NCI-H146 (cell line): ENCODE measurements at places on chromosomes 2 and 18.

GRCh38 chr2:20676353-20677215 lies 9.6 kb downstream of the GDF7 start:
- DNase-seq = no peak

GRCh38 chr2:67726416-67726815 lies 329.3 kb downstream of the ETAA1 start:
- no peak for DNase-seq

DNA sequence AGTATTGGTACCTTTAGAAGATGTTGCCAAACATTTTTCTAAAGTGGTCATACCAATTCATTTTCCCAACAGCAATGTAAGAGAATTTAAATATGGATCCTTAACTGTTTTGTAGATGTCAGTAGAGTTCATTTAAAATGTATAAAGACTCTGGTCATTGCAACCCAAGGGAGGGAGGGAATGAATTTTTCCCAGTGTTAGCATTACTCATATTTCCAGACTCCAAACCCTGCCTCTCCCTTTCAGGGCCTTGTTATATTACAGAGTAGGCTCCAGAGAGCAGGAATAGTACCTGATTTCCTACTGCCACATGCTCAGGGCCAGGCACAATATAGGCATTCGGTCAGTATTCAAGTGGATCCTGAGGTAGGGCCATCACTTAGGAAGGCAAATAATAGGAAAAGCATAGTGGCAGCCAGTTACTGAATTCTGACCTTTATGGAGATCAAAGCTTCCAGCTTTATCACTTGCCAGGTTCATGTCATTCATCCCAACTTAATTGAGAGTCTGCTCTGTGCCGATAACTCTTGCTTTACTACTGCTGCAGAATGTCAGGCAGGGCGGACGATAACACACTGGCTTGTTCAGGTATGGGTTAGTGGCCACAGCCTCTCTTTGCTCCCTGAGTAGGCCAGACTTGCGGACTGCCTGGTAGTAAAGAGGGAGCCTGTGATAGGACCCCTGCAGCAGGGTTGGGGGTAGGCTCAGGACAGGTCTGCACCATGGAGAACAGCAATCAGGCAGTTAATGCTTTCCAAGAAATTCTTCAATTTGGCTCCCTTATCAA lies 75.3 kb downstream of the OSBPL6 start:
- DNase-seq = no peak

GRCh38 chr18:10495936-10496335 lies 29.9 kb upstream of the NAPG start:
- DNase-seq = no peak

- DNase-seq = no peak
These were observed 273.1 kb downstream of the DLGAP1 start for GRCh38 chr18:4181882-4182568.

DNA sequence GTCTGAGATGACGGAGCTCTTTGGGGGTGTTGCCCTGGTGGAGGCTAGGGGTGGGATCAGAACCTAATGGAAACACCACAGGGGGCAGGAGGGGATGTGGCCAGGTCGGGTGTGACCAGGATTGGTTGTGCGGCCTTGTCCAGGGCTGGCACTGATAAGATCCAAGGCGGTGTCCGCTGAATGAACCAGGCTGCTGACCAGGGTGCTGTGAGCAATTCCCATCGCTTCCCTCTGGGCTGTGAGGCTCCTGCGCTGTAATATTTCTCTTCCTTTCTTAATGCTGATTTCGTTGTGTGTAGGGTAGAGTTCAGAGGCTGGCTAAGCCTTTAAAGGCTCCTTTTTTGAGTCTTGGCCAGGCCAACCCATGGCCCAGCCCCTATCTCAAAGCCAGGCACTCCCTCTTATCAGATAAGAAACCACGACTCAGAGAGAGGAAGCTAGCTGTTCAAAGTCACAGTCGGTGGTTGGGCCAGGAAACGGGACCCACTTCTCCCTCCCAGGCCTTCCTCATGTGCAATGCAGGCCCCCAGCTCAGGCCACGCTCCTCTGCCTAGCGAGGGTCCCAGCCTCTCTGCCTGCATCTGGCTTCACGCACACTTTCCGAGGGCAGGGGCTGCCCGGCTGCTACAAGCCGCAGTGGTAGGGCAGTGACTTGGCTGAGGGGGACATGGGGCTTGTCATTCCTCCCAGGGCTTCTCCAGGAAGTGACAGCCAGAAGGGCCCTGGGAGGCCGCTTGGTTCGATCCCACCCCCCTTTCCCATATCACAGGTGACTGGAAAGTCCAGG lies 26.0 kb upstream of the FOSL2 start:
- no peak for DNase-seq

- DNase-seq = no peak
These were observed 114.7 kb downstream of the SH3RF3 start for GRCh38 chr2:109243526-109244303.

DNA sequence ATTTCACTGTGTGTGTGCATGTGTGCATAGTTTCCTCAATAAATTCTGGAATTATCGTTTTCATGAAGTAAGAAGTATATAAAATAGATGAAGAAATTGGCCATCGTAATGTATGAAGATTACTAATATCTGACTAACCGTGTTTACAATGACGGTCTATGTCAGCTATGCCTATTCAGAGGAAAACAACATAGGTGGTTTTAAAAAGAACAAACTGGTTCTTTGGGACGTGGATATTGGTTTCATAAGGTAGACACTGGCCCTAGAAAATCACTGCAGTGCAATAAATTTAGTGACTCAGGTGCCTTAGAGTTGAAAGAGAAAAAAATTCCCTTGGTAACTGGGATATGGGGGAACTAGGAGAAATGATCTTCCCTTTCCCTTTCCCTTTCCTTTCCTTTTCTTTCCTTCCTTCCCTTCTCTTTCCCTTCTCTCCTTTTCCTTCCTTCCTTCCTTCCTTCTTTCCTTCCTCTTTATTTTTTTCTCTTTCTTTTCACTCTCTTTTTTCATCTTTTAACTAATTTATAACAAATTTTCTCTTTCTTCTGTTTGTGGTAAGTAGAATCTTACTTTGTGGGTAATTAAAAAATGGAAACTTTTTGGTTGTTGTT lies 36.4 kb downstream of the MAP2 start:
- DNase-seq = no peak

- DNase-seq = no peak
These were observed 132.5 kb upstream of the OSR1 start for GRCh38 chr2:19490846-19491435.

DNA sequence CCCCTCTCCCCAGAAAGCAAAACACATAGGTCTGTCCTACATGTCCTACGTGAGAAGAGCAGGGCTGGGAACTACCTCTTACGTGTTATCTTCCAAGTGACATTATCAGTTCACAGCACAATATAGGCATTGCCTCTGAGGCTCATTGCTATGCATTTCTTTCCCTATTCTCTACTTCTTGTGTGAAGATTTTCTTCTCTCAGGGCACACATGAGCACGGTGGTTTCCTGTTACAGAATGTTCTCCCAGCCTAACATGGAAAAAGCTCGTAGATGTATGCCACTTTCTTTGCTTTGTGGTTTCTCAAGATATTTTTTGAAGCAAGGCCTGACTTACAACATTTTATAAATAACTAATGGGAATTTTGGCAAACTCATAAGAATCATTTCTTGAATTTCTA lies 19.4 kb upstream of the DSC3 start:
- DNase-seq = no peak

DNA sequence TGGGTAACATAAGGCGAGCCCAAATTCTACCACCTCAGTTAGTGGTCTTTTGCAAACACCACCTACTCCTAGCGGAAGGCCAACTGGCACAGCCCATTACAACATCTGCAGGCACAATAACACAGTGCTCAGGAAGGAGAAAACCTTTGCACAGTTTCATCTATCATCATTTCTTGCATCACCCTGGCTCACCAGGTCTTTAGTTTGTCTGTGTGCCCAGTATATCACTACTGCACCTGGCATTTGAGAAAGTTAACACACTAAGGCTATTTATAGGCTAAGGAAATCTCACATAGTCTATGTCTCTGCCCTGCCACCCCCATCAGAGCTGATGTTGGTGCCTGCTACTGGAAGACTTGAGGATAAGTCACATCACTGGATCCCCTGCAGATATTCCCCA lies 484.0 kb downstream of the SATB2 start:
- DNase-seq = no peak

- DNase-seq = peak; percentile 90
These were observed 453.0 kb downstream of the GALR1 start for GRCh38 chr18:77702686-77703085.

DNA sequence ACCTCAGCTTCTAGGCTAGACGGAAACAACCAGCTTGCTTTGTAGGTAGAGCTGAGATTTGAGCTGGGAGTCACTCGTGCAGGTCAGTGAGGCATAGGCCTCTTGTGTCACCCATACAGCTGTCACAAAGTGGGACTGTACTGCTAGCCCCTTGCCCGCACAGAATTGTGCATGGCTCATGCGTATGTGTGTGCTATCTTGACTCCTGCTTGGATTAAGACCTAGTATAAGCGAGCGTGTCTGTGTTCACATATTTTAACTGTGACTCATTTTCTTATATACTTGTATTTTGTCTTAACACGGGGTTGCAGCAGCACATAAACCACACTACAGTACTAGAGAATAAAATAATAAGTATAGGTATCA lies 20.1 kb downstream of the CEP68 start:
- DNase-seq = no peak

- no peak for DNase-seq
These were observed 102.9 kb downstream of the CABLES1 start for GRCh38 chr18:23238152-23238531.

- peak; percentile 77 for DNase-seq
These were observed 216.3 kb downstream of the C1D start for GRCh38 chr2:67846370-67847070.

DNA sequence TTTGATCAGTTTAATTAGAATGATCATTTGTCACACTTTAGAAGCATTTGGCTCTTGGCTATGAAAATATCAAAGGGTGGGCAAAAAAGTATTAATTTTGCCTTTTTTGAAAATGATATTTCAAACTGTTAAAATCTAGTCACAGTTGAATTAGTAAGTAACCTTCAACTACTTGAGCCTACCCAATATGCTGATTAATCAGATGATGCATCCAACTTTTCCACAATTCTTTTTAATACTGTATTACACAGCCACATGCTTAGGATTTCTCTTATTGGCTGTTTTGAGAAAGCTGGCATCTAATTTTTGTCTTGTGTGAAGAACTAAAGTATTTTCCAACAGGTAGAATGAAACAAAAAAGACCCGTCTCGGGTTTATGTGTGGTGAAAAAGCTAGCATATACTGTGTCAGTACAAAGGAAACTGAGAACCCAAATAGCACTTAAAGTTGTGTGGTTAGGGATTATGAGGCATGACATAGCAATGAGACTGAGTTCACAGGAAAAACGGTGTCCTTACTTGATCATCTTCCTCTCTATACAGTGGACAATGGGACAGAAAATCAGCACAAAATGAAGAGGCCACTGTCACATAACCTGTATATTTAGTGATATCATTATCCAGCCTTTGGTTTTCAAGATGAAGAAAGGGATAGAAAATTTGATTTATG lies 11.7 kb downstream of the OSBPL6 start:
- DNase-seq = no peak

- no peak for DNase-seq
These were observed 20.0 kb upstream of the LANCL1 start for GRCh38 chr2:210496512-210496911.

- DNase-seq = peak; percentile 57
These were observed 840.6 kb upstream of the SALL3 start for GRCh38 chr18:78138983-78139496.

DNA sequence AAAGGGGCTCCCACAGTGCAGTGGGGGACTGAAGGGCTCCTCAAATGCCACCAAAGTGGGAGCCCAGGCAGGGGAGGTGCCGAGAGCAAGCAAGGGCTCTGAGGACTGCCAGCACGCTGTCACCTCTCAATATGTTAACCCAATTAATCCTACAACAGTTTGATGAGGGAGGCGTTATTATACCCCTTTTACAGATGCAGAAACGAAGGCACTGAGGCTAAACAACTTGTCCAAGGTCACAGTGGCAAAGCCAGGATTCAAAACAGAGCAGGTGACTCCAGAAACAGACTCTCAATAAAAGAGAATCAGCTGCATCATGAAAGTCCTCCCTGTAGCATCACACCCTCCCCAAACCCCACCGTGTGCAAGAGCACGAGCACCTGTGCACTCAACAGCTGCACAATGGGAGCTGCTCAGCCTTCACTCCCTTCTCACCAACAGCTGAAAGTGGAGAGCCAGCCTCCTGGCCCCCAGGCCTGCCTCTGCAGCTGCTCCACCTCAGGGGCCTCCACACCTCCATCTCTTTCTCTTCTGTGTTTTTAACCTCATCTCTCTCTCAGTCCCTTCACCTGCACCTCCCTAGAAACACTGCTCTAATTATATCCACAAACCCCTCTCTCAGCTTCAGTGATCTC lies 8.1 kb downstream of the NPC1 start:
- DNase-seq = no peak

GRCh38 chr18:52903857-52904256 lies 563.9 kb downstream of the DCC start:
- peak; percentile 63 for DNase-seq

GRCh38 chr2:64972876-64973275 lies 16.3 kb upstream of the SLC1A4 start:
- peak; percentile 53 for DNase-seq

DNA sequence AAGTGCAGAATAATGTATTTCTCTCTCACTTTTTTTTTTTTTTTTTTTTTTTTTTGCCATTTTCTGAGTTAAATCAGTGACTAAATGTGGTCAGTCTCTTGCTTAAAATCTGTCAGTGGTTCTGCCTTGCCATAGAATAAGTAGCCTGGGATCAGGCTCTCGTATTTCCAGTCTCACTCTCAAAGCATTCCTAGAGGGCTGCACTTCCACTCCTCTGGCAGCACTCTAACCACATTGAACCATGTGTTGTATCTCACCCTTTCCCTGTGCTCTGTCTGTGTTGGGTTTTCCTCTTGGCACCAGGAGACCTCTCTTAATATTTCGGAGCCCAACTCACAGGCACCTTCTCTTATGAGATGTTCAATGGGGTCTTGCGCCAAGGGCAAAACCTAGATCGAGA lies 304.4 kb downstream of the CTNNA2 start:
- DNase-seq = no peak

- DNase-seq = peak; percentile 95
These were observed at the start of gene SLC66A2 for GRCh38 chr18:79951545-79952455. Gene SLC66A2 (minus strand): TSS chr18:79951653. CDS start chr18:79950926, 727 bp downstream.

DNA sequence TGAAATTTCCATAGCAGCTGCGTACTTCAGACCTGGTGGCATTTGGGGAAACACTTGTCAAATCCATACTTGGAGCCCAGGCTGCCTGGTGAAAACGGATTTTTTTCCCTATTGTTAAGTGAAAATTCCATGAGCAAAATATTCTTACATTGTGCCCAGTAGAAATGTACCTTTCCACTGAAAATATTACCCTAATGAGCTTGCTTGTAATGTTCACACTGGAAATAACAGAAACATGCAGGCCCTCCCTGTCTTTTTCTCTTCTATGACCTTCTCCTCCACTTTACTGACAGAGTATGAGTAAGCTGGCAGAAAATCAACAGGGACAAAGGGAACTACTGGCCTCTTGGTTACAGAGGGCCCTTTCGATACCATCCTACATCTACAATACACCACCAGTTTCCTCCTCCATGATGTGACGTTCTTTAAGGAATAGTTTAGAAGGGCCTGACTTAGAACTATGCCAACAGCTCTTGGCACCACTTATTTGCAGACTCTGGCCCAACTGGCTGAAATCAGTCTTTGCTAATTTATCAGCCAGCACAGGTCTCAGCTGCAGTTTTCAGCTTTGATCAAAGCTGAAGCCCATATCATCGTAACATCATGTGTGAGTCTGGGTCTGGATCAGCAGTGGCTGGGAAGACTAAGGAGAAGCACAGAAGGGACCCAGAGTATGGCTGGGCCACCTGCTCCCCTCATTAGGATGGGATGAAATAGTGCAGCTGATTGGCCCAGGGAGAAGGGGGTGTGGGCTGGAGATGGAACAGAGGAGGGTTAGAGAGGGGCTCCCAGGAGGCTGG lies 272.2 kb upstream of the ID2 start:
- DNase-seq = no peak

- DNase-seq = no peak
These were observed 36.6 kb upstream of the DYNC2LI1 start for GRCh38 chr2:43737097-43737854.
